Transverse colon (tissue), 4 donors: ENCODE measurements at places on chromosomes 13 and 19. TPM values are rescaled to one million over a fixed set of nuclear protein-coding genes. Genes with fewer than 3 reads are reported as not detected.
A peak's percentile ranks its signal among the peaks of the same experiment; 100 is the strongest.

Gene SPRED3
- total RNA-seq: 0.14 TPM

Gene KL
- total RNA-seq: 0.60 TPM

- H3K36me3 ChIP-seq: no peaks in the 10 kb centered on the region
- peaks cover 17% of the 10 kb centered on the region for H3K4me1 ChIP-seq
- DNase-seq: no peak
- H3K27me3 ChIP-seq: no peaks in the 10 kb centered on the region
- H3K4me3 ChIP-seq: no peak overlapping the region
- no peak overlapping the region for H3K27ac ChIP-seq
These were observed 16.2 kb downstream of the NUFIP1 start for GRCh38 chr13:44972956-44973581.

DNA sequence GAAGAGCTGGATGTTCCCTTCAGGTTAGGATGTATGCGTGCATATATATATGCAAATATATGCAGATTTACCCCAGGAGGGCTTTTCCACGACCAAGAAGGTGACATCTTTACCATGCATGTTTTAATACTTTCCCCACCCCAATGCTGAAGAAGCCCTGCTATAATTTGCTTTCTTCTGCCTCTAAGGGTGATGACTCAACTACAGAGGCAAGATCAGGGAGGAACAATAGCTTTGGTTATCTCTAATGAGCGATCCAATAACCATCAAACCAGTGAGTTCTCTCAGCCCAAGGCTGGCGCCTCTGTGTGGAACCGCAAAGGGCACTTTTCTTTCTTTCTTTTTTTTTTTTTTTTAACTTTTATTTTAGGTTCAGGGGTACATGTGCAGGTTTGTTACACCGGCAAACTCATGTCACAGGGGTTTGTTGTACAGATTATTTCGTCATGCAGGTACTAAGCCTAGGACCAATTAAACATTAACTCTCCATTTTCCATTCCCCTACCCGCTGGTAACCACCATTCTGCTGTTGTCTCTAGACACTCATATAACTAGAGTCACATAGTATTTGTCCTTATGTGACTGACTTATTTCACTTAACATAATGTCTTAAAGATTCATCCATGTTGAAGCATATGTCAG lies 25.7 kb upstream of the UBE2L5 start:
- DNase-seq: no peak
- no peaks in the 10 kb centered on the region for H3K36me3 ChIP-seq
- H3K27me3 ChIP-seq: no peaks in the 10 kb centered on the region
- peak overlapping the region; percentile 95 for H3K27ac ChIP-seq
- H3K4me3 ChIP-seq: no peak overlapping the region
- peaks cover 11% of the 10 kb centered on the region for H3K4me1 ChIP-seq

DNA sequence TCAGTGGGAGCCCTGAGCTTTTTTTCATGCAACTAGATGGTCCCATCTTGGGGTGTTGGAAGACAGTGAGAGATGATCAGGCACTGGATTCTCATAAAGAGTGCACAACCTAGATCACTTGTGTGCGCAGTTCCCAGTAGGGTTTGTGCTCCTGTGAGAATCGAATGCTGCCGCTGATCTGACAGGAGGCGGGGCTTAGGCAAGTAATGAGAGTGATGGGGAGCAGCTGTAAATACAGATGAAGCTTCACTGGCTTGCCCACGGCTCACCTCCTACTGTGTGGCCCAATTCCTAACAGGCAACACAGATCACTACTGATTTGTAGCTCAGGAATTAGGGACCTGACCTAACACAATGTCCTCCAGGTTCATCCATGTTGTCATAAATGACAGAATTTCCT lies 43.6 kb upstream of the UBAC2 start:
- H3K4me3 ChIP-seq: no peak overlapping the region
- no peak overlapping the region for H3K27ac ChIP-seq
- no peaks in the 10 kb centered on the region for H3K36me3 ChIP-seq
- no peak for DNase-seq

DNA sequence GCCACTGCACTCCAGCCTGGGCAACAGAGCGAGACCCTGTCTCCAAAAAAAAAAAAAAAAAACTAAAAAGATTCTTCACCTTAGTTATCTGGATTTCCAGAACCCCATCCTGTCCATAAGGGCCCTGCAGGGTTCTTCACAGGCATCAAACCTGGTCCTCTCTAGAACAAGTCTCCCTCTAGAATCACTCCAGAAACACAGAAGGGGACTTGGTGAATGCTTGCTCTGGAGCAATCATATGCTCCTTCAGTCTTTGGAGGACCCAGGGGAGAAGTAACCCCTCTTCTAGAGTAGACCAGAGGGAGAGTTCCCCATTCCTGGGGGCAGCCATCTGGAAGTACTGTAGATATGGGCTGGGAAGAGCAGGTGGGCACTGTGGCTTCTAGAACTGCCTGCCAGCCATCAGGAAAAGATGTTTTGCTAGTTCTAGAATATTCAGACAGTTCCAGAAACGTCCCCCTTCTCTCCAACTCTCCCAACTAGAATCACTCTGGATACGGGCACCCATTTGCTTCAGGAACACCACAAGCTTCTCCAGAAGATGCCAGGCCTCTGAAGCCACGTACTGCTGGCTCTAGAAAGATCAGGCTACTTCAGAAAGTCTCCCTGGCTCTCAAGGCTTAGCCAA lies 2.8 kb downstream of the FUT1 start:
- peaks cover 12% of the 10 kb centered on the region for H3K4me1 ChIP-seq
- H3K36me3 ChIP-seq: no peaks in the 10 kb centered on the region
- no peak overlapping the region for H3K4me3 ChIP-seq
- H3K27me3 ChIP-seq: peaks cover 74% of the 10 kb centered on the region
- DNase-seq: no peak

GRCh38 chr13:21025539-21025938 lies 35.8 kb downstream of the LATS2 start:
- no peaks in the 10 kb centered on the region for H3K27me3 ChIP-seq
- no peak for DNase-seq
- H3K27ac ChIP-seq: no peak overlapping the region

GRCh38 chr19:52786078-52786463 lies 520 bp downstream of the ZNF600 start:
- DNase-seq: peak; percentile 24
- peak overlapping the region; percentile 82 for H3K27ac ChIP-seq
- no peaks in the 10 kb centered on the region for H3K36me3 ChIP-seq
